Fibroblast of the conjunctiva (primary cell): ENCODE measurements at places on chromosomes 7 and 10.
A peak's percentile ranks its signal among the peaks of the same experiment; 100 is the strongest.

DNA sequence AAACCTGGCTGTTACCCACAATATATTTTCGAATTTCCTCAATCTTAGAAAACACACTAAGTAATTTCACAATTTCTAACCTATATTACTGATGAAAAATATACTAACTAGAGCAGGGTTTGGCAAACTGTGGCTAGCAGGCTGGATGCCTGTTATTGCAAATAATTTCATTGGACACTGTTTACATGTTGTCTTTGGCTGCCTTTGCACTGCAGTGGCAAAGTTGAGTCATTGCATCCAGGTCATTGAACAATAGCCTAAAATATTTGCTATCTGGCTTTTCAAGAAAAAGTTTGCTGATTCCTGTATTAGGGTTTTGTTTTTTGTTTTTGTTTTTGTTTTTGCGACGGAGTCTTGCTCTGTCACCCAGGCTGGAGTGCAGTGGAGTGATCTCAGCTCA is 47.2 kb downstream of the KIF11 start:
- peak; percentile 58 for DNase-seq

- DNase-seq, result no peak
Observed at GRCh38 chr7:116236020-116236630, 25.8 kb downstream of the TES start.

DNA sequence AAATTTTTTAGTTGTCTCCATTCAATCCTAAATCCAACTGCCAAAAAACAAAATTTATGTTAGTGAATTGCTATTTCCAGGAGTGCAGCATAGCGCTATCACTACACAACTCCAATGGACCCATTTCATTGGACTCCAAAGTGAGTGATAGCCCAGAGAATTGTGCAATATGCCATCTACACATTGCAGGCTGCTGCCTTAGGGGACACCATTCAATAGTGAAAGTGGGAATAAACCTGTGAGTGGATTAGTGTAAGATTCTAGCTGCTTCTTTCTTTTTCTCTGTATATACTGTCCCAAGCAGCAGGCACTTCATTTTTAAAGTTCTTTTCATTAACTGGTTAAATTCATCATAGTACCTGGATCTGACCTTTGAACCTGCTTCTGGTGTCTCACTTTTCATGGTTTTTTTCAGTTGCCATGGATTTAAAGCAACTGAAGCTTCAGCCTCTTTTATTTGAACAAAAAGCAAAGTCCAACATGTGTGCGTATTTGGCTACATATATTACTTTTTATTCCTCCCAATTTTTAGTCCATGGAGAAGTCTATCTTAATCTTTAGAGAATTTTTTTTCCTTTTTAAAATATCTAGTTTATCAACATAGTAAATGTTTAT is 97.3 kb downstream of the DGKB start:
- DNase-seq, result no peak

DNA sequence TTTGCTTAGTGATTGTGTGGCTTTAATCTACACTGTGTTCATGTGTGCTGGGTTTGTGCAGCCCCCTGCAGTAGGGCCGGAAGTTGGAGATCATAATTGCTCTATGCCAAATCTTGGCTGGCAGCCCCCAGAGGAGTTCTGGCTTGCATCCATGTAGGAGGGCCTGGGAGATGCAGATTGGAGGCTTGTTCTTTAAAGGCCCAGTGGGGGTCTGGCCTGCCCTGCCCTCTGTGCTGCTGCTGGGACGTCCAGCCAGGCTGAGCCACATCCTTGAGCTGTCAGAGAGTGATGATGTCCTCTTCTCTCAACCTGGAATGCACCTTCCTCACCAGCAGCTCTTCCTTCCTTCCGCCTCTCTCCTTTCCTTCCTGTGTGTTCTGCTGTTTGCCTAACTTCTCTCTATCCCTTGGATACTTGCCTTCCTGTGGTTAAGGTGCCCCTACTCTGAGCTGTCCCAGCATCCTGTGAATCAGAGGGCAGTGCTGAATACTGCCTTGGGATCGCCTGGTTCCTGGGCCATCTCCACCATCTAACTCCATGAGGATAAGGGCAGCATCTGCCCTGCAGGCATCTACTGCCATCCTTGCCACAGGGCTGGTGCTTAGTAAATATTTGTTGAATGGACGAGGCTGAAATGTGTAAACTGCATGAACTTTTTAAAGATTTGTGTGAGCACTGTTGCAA is 30.2 kb downstream of the DOCK1 start:
- DNase-seq, result no peak

GRCh38 chr7:70132852-70133690 is 534.8 kb downstream of the AUTS2 start:
- no peak for DNase-seq

DNA sequence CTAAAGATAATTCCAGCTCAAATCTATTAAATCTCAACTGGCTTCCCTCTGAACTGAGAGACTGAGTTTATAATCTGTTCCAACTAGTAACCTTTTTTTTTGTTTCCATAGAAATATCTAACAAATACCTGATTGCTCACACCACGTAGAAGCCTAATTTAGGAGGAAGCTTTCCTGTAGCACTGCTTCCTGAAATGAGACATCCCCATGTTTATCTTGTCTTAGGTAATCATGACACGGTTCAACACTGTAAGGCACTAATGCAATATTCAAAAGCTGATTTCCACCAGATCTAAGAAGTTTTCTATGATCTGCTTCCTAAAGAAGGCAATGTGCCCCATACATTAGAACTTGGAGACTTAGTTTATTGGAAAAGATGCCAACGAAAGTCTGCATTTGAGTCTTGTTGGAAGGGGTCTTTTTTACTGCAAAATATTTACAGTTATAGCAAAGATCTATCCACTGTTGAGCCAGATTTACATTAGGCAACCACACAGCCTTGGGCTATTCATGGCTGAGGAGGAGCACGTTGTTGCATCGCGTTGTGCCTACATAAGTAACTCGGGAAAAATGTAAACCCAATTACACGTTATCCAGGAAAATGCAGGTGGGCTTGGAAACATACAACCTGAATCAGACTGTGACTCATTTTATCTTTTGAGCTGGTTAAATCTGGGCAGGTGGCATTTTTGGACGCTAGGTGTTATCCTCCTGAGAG is 66.3 kb downstream of the VIPR2 start:
- DNase-seq, result no peak

DNA sequence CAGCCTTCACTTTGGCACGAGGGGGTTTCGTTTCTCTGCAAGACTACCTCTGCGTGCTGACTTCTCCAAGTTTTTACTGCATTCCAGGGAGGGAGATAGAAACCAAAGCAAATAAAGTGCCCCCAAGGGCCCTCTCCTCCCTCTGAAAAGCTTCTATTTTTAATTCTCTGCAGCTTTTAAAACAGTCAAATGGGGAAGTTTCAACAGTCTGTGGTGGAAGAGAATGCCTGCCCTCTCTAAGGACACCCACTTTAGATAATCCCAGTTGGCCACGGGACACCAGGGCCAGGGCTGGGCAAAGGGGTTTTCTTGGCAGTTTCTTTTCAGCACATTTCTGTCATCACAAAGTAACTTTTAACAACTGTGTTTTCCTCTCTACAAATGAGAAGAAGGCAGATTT is 386.7 kb upstream of the NPVF start:
- no peak for DNase-seq

DNA sequence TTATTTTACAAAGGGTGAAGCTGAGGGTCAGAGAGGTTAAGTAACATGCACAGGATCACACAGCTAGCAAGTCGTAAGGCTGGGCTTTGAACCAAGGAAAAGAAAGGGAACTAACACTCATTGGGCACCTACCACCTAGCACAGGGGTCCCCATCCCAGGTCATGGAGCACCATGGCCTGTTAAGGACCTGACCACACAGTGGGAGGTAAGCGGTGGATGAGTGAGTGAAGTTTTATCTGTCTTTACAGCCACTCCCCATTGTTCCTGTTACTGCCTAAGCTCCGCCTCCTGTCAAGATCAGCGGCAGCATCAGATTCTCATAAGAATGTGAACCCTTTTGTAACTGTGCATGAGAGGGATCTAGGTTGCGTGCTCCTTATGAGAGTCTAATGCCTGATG is 222.8 kb downstream of the RAB11FIP2 start:
- DNase-seq, result no peak

DNA sequence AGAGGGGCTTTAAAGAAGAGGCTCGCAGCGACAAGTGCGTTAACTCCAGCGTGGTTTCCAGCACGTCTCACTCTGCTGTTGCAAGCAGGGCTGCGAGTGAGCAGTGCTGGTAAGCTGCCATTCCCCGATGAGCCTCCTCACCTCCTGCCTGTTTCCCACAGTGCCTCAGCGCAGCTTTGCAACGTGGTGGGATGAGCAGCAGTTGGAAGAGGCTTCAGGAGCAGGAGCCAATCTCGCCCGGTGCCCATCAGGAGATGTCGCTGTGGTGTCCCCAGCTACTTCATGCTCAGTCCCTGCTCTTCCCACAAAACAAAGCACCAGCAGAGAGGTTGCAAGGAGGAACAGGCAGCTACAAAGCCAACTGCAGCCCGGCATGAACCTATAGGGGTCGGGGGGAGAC is 2.4 kb upstream of the ADARB2 start:
- DNase-seq, result no peak

DNA sequence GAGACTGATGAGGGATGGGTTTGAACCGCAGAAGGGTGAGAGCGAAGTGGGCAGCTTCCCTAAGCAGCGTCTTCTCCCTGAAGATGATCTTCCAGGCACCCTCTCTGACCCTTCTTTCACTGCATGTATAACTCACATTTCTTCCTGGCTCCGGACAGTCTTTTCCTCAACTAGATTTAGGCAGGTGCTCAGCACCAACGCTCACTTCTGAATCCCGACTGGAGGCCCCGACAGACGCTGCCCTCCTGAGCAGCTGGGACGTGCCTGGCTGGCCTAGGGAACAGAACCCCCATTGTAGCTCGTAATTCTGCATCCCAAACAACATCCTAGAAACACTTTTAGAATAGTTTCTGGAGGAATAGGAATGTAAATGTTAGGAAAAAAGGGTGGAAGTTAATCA is 206.6 kb downstream of the DIP2C start:
- DNase-seq, result no peak

DNA sequence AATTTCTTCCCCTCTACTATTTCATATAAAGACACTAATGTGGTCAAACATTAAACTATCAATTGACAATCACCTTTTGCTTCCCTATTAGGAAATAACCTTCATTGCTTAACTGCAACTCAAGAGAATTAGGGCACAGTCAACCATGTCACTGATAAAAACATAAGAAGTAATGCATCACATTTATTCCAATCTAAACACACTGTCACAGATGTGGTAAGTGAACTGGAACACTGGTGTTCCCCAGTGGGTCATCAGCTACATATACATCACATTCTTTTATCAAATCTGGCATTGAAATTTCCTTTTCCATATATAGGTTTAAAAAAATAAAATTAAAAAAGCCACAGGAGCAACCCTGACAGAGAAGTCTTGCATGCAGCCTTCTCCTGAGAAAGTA is 3.7 kb downstream of the TRIL start:
- no peak for DNase-seq

DNA sequence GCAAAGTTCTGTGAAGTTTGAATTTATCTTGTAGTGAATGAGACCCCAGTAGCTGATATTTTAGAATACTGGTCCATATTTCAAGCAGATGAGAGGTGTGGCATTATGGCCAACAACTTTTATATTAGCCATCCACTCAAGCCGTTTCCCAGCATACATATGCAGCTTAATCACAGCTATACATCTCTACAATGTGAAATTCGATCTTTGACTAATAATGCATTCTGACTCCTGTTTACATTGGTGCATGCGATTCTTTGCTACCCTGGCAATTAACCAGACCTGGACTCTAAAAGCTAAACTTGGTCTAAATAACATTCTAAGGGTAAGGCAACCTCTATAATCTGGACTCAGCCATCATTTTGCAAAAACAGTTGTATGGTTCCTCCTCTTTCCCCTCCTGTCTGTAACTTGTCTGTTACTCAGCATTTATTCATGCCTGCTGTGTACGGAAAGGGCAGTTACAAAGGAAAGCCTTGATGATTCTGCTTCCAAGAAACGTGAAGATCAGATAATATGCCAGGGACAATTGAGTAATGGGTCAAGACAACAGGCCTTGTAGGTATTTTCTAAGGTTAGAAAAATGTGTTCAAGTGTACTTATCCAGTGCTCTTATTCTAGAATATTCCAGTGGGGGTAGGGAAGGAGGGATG is 50.6 kb downstream of the PNLIPRP2 start:
- no peak for DNase-seq

- DNase-seq, result no peak
Observed at GRCh38 chr7:101164071-101164840, 1.1 kb downstream of the VGF start.

- no peak for DNase-seq
Observed at GRCh38 chr10:114685456-114685855, 27.4 kb upstream of the ABLIM1 start.

DNA sequence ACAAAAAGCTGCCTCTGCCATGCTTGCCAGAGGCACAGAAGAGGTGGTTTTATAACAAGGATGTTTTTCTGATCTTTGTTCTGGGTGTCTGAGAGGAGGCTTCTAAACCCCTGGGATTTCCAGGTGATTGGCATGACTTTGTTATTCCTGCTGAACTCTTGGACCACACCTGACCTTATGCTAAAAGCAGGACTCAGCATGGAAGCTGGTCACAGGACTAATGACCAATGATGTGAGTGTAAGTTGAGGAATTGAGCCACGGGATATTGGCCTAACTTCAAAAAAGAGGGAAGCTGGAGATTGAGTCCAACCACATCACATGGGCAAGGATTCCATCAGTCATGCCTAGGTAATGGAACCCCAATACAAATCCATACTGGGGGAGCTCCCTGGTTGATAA is 437.9 kb downstream of the POM121L12 start:
- no peak for DNase-seq

GRCh38 chr7:39978230-39978934 is 28.3 kb downstream of the CDK13 start:
- DNase-seq, result no peak

GRCh38 chr7:27095050-27095896 is 527 bp downstream of the HOXA1 start:
- DNase-seq, result no peak

DNA sequence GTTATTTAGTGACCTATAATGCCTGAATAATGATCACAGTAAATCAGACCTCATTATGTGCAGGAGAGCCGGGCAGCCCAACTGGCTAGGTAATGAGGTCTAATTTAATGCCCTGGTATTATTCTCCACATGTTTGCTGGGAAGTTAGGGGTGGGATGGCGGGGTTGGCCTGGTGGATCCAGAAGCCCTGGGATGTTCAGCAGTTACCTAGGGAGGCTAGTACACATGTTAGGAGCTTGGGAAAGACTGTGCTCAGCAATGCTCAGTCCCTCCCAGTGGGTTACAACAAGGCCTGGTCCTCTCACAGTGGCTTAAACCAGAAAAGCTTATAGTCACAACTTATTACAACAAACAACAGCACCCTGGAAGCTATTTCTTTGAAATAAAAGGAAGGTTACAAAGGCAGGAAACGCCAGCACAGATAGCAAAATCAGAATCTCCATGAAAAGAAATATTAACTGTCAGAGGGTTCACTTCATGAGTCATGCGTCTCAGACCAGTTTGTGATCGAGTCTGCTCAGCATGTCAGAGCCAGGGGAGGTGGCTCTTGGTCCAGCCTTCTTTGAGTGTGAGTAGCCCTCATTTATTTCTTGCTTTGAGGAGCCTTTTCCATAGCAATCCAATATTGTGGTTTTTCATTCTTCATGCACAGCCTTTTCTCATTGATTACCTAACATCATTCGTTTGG is 418.6 kb upstream of the NPVF start:
- no peak for DNase-seq

GRCh38 chr10:97069576-97070362 is 116.0 kb downstream of the SLIT1 start:
- peak; percentile 20 for DNase-seq

GRCh38 chr7:400901-401485 is 111.0 kb downstream of the FOXL3 start:
- no peak for DNase-seq

- no peak for DNase-seq
Observed at GRCh38 chr7:3861386-3861785, 560.3 kb downstream of the SDK1 start.
